ENCODE measurements at places on chromosomes 5 and 9. TPM values are rescaled to one million over a fixed set of nuclear protein-coding genes. Genes with fewer than 3 reads are reported as not detected.

Gene ACOT12
- total RNA-seq, result not detected

Gene MOB3B
- not detected for total RNA-seq

DNA sequence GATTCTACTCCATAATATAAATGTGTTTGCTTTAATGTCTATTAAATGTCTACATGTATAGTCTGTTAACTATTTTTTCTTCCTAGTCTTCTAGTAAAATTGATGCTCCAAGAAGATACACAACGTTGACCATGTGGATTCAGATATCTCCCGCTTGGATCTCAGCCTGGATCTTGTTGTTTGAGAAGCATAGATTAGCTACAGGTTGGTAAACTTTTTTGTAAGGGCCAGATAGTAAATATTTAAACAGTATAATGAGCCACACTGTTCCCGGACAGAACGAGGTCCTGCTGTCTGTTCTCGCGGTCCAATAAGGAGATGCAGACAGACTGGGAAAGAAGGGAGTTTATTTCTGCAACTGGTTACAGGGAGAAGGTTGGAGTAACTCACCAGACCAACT lies 86.2 kb upstream of the IL12B start:
- DNase-seq, result no peak

Gene EXD3
- 3.4 TPM for total RNA-seq

GRCh38 chr5:179306191-179307012 lies 38.9 kb downstream of the ADAMTS2 start:
- no peak for DNase-seq

DNA sequence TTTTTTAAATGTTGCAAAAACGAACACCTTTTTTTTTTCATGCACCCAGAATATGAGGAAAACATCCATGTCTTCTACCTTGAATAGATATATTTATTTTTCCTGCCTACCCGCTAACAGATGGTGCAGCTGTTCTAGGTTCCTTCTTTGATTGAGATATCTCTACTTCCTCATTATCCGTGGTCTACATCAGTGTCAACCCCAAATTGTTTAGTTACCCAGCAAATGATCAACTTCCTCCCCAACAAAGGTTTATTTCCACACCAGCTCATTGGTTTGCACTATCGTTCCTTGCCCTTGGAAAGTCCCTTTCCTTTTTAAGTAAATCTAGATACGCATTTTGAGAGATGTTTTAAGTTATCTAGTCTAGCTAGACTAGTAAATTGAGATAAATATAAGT lies 166.4 kb downstream of the PRR16 start:
- DNase-seq, result no peak
